T1000 (cell line): ENCODE measurements at places on chromosomes 13 and 19.

DNA sequence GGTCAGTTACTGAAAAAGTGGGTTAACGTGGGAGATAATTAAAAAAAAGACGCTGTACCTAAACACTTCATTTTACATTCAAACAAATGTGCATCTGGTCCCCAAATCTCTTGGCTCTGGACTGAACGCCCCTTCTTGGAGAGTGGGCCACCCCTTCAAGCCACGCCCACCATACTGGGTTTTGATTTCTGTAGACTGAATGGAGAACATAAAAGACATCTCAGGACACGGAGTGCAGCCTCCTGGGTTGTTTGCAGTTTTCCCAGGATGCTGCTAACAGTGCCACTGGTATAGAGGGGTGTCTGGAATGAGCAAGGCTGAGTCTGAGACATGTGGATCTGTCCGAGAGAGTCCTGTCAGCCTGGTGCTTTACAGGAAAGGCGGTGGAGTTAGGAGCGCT lies 10.6 kb downstream of the TFDP1 start:
- DNase-seq = no peak

GRCh38 chr13:31029102-31029501 lies 96.6 kb downstream of the TEX26 start:
- no peak for DNase-seq

DNA sequence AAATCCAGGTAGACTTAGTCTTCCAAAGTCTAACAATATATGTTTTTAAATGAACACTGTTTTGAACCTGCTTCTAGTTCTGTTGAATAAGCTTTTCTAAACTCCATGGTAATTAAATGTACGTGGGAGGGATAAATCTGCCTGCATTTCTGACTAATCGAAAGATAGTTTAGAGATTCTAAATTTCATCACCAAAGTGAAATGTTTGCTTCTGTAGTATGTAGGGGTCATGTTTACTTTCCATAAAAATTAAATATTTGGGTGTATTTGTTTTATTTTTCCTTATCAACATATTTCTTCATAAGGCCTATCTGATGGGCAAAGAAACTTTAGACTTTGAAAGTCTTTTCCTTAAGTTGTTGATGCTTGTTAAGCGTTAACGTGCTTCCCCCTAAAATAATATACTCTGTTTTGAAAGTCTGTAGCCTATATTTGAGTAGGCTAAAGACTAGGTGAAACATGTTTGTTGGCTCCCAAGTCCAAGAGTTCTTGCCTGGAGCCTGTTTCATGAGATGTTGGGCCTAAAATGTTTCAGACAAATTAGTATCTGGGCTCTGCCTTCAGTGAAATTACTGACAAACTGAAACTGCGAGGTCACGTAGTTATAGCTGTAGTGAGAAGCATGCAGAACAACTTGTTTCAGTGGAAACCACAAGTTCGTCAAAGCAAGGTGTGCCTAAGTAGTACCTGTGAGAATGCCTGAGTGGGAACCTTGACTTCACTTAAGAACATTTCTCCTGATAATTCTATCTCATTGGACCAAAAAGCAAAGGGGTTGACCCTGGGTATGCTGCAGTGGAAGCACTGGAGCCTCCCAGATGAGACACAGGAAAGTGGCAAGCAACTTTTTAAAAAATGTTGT lies 126.2 kb downstream of the LMO7 start:
- DNase-seq = no peak

GRCh38 chr19:29045679-29046254 lies 167.2 kb downstream of the UQCRFS1 start:
- no peak for DNase-seq

DNA sequence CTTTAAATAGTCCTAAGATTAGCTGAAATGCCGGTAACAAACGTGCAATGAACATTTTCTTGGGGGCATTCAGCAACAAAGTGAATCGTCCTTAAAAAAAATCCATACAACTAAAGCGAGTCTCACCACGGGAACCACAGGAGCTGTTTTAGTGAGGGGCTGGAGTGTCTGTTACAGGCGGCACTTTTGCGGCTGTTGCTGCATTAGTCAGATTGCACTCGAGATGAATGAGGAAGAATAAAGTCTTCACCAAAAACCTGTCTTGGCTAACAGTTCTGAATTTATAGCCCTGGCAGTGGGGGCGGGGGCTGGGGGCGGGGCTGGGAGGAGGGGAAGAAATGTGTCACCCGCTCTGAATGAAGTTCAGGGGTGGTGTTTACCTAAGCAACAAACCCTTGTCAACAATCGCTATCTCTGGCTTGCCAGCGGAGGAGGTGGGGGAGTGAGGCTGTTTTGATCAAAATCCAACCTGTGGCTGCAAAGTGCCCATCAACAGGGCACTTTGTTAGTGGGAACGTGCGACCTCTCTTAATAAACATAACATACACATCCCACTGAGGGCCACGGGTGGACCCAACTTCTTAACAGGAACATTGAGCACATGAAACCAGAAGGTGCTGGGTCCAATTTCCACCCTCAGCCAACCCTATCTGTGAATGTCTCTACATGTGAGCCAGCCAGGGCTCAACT lies 44.5 kb downstream of the RFX2 start:
- no peak for DNase-seq

DNA sequence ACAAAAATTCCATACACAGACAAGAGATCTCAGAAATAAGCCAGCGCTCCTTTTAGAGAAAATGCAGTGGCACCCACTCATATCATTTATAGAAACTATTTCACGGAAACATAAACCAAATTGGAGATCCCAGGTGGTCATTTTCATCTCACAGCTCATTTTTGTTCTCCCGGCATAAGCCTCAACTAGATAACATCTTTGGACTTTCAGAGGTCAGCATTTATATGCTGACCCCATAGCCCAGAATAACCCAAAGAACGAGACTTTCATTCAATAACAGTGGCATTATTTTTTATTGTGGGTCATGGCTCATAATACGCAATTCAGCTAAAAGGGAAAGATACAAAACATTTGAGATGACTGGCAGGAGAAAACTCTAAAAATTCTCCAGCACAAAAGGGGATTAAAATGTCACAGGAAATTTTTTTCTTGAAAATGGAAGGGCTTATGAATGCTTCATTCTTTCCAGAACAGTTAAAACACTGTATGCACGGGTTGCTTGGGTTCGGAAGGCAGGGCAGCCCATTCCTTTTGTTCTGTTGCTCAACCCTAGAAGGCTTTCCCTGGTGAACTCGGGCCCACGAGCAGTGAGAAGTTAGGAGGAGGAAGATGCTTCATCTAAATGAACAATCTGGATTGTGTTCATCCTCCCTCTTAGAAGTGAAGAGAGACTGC lies 24.0 kb downstream of the STARD13 start:
- no peak for DNase-seq

DNA sequence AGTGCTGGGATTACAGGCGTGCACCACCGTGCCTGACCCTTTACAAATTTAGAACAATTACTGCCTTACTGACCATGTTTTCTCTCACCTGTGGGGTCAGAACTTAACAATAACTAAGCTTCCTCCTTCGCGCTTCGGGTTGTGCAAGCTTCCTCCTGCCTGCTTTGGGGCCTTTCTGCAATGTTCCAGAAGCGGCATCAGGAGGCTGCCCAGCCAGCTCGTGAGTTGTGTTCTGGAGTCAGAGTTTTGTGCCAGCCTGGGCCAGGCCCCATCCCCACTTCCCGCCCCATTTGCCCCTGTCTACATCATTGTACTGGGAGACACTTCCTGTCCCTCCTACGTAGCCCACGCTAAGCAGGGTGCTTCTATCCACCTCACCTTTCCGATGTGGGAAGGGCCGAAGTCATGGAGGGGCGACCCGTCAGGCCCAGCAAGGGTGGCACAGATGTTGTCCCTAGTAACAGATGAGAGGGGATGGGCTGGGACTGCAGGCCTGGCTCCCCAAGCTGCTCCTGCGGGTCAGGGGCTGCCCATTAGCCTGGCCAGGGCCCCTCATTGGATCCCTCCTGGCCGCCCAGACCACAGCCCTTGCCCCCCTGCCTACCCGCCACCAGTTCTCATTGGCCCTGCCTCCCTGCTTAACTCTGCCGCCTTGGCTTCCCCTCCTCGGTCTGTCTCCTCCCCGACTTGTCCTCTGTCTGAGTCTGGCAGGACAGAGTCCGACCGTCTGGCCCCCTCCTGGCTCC lies 13.4 kb downstream of the UHRF1 start:
- DNase-seq = no peak

DNA sequence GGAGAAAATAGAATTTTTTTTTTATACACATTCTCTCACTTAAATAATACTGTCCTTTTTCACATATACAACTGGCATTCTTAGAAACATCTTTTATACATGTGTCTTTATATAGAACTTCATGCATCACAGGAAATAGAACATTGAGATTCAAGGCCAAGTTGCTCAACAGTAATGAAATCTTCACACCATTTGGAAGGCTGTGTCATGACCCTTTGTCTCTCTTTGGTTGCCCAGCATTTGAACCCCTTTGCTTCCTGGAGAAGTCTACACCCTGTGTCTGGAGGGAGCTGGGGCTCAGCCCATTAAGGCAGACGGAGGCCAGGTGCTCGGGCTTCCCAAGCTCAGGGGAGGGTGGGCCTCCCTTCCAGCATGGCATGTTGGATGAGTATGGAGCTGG lies 41.1 kb downstream of the B3GLCT start:
- no peak for DNase-seq

GRCh38 chr13:68417801-68418200 lies 1187.7 kb upstream of the PCDH9 start:
- DNase-seq = no peak

- DNase-seq = no peak
These were observed 370.8 kb downstream of the ZNF536 start for GRCh38 chr19:30743011-30743410.

- no peak for DNase-seq
These were observed 14.8 kb downstream of the DIAPH3 start for GRCh38 chr13:60148918-60149317.

GRCh38 chr13:75550159-75550567 lies 572 bp downstream of the UCHL3 start:
- no peak for DNase-seq
